ENCODE measurements at places on chromosomes 13 and 19.

- peak; percentile 36 for DNase-seq
Measured at GRCh38 chr19:7748756-7749155, 1.4 kb upstream of the CD209 start.

GRCh38 chr13:59304596-59304995 lies 859.1 kb downstream of the DIAPH3 start:
- DNase-seq = no peak

DNA sequence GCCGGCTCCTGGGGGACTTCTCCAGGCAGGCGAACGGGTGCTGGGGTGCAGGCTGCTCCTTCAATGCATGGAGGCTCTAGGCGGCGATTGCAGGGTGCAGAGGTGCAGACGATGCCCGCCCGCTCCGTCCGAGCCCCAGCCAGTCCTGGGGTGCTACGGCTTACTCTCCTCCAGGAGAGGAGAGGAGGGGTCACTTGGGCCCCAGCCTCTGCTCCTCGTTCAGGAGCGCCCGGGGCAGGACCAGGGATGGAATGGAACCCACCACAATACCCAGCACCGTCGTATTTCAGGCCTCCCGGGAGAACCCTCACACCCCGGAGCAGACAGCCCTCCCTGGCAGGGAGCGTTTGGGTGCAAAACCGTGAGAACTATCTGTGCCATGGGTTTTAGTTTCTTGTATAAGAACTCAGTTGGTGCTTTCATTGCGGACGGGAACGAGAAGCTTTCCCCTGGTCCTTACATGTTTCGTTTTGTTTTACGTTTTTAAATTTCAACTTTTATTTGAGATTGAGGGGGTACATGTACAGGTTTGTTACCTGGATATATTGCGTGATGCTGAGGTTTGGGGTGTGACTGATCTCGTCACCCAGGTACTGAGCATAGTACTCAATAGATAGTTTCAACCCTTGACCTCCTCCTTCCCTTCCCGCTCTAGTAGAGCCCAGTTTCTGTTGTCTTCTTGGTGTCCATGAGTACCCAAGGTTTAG lies 46.8 kb downstream of the ARHGEF18 start:
- DNase-seq = peak; percentile 38

DNA sequence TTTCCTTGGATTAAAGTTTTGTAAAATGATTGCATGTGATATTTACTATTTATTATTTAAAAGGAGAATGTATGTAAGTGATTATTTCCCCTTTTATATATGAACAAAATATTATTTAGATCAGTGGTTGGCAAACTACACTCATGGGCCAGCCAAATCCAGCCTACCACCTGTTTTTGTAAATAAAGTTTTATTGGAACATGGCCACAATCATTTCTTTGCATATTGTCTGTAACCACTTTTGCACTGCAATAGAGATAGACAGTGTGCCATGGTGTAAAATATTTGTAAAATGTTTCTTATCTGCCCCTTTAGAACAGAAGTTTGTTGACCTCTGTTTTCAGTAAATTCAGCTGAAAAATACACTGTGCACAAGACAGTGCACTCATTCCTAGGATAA lies 426.4 kb downstream of the MYO16 start:
- no peak for DNase-seq

GRCh38 chr13:22866221-22866620 lies 314.6 kb upstream of the SGCG start:
- no peak for DNase-seq

DNA sequence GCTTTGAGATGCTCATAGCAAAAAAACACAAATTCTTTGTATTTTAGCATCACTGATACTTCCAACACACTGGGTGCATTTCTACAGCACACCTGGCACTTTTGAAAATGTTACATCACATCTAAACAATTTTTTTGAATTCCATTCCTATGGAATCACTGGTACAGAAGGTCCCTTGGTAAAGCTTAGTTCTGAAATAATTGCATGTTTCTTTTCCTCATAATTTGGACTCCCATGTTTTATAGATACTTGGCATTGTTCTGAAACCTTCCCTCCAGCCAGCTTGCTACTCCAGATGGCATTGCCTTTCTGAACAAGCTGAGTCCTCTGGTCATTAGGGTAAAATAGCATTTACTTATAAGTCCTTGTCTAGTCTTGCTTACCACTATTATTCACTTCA lies 481.3 kb upstream of the GPC6 start:
- DNase-seq = no peak

DNA sequence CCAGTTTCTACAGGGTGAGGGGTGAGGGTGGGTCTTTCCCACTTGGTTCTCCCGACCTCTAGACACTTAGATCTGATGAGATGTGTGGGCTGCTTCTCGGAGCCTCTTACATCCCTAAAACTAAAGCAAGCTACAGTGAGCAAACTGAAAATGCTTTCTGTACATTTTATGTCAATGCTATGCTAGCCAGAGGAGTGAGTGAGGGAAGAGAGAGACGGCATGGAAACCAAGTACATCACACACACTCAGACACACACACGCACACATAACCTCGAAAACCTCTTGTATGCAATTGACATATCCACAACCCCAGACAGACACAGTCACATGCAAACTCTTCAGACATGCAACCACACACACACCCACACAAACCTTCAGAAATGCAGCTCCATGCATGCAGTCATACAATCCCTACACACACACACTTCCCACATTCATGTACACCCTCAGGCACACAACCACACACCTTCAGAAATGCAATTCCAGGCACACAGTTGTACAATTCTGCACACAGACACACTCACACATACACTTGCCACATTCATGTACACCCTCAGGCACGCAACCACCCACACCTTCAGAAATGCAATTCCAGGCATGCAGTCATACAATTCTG lies 1.4 kb downstream of the SLC1A6 start:
- no peak for DNase-seq

DNA sequence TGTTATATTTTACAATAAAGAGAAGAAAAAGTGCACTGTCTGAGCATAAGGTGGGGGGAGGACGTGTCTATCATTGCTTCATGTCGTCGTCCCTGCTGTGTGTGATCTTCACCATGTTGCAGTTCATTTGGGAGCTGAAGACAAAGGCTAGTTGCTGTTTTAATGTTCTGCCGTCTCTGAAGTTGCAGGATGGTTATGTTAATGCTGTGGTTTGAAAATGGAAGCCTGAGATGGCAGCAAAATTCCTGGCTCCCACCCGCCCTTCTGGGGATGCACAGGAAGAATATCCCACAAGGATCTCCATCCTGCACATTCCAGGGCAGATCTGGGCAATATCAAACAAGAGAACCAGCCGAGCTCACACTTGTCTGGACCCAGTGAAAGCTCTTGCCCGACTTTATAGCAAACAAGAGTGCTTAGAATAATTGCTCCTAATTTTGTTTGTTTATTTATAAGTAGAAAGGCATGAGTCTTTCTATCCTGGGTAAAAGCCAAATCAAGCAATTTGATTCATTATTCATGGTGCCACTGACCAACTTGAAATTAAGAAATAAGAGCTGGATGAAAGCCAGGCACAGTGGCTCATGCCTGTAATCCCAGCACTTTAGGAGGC lies 110.3 kb upstream of the ABCC4 start:
- DNase-seq = no peak

DNA sequence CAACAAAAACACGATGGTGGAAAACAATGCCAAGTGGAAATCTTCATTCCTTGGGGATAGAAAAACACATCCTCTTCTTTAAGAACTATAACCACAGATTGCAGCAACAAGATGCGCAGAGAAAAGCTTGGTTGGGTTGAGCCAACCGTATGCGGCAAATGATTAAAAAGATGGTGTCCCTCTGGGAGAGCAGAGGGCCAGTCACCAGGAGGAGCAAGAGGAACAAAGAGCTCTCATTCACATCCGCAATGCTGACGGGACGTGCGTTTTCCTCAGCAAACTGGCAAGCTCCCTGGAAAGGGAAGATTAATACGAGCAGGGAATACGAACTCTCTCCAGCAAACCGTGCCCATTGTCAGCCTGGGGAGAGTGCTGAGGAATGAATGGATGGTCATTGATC lies 141.6 kb downstream of the KATNAL1 start:
- no peak for DNase-seq

GRCh38 chr19:5035793-5036697 lies 67.1 kb downstream of the KDM4B start:
- DNase-seq = no peak
